Stomach (tissue), 19 donors: ENCODE measurements at places on chromosomes 11 and 22.

DNA sequence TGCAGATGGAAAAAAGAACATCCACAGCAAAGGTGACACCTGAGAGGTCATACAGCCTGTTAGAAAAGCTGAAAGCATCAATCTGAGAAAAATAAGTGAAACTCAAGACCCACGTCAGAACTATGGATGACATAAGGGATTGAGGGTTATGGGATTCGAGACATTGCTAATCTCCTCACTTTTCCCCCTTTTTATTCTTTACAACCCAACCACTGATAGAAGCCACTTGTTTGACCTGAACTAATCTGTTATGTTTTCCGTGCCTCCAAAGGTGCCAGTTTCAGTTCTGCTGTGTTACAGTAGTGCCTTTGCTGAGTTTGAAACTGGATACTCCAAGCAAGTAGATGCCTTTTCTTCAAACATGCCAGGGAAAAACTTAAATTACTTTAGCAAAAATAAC, 16.9 kb upstream of the SESN3 start:
- no peak for DNase-seq

GRCh38 chr11:1878137-1879031, 13.3 kb downstream of the PRR33 start:
- DNase-seq, result peak; percentile 82

DNA sequence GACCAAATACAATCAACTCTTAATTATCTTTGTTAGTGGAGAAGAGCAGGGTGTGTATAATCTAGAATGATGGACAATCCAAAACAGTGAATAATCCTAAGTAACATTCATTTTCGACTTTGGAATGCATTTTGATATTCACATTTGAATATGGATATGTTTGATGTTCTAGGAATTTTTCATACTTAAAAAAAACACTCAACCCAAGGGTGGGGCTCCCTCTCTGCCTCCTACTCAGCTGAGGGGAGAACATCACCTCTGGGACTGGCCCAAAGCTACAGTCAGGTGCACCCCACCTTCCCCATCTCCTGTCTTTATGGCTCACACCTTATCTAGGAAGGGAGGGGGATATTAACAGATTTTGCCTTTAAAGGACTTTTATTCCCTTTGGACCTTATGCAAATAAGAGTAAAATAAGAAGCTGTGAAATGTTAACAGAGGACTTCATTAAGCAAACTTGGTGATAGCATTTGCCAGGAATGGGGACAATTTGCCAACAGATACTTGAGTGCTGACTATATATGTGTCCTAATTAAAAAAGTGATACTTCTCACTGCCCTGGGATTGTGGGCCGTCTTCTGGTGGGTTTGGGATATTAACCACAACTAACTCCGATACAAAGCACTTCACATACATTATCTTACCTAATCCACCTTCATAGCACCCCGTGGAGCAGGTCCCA, 187.0 kb downstream of the ST3GAL4 start:
- no peak for DNase-seq

DNA sequence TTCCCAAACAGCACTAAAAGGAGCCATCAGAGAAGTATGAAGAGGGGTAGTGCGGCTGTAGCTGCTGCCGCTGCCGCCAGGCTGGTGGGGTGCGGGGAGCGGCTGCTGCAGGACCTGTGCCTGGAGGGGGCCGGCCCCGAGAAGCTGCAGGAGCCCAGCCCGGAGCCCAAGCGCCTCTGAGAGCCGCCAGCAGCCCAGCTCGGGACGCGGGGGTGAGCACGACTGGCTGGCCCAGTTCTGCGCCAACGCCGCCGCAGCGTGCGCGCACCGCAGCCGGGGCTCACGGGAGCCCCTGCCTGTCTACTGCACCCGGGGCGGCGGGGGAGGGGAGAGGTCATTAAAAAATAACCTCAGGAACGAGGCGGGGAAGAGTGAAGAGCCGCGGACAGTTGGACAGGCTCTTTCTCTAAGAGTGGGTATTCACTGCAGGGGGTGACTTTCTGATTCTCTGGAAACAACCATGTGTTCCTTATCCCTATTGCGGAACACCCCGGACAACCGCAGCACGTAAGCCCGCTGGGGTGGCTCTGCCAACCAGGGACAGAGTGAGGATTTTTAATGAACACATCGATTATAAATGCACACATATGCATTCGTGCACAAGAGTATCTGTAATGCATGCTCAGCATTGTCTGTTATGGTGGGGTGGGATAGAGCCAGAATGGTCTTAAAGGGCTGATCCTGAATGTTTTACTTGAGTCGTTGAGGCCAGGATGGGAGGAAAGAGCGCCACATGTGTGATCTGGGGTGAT, 453 bp downstream of the GAS2 start:
- DNase-seq, result peak; percentile 85

DNA sequence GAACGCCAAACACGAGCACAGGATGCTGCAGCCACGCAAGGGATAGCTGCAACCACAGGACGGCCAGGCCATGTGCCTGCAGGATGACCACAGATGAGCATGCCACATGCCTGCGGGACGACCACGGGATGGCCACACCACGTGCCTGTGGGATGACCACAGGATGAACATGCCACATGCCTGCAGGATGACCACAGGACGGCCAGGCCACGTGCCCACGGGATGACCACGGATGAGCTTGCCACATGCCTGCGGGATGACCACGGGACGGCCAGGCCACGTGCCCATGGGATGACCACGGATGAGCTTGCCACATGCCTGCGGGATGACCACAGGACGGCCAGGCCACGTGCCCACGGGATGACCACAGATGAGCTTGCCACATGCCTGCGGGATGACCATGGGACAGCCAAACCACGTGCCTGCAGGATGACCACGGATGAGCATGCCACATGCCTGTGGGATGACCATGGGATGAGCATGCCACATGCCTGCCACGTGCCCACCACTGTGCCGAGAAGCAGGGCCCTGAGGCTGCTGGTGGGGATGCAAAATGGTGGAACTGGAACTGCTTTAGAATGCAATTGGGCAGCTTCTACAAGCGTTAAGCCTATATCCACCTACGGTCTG, 12.8 kb upstream of the MOB2 start:
- DNase-seq, result no peak

DNA sequence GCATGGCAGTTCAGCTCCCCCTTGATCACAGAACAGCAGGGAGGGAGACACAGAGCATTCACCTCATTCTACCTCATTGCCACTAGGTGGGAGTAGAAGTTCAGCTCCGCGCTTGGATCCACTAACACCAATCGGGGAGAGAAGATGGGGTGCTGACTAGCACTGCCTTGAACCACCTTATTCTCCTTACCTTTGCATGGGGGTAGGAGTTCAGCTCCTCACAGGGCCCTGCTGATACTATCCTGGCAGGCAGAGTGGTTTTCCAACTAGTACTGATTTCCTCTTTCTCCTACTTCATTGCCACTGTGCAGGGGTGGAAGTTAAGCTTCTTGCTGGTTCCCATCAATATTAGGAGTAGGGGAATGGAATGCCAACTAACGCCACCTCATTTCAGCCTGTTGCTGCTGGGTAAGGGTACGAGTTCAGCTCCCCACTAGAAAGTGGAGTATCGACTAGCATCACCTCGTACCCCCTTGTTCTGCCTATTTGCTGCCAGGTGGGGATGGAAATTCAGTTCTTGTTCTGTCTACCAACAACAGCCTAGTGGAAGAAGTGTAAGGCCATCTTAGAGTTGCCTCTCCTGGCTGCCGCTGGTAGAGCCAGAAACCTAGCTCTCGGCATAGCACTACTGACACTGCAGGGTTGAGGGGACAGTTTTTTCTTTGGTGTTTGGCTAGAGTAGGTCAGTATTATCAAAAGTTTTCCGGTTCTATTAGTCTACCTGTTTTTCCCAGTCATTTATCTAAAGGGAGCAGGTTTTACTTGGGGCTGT, 550.9 kb upstream of the CCDC90B start:
- peak; percentile 81 for DNase-seq

- peak; percentile 77 for DNase-seq
Measured at GRCh38 chr22:23204541-23205157, 24.3 kb downstream of the BCR start.

DNA sequence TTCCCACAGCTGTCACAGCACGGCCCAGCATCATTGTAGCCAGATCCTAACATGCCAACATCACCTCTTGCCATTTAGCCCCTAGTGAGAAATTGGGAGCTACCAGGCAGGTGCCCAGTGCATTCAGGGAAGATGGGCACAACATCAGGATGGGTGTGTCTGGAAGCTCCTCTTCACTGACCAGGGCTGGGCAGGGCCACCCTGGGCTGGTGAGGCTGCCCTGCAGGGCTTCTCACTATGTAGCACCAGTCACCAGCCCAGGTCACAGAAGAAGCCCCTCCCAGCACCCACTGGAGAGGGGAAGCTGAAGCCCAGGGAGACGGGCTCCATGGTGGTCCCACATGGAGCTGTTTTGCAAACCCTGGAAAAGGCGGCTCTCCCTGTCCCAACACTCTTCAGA, 13.9 kb downstream of the ZNF74 start:
- no peak for DNase-seq

DNA sequence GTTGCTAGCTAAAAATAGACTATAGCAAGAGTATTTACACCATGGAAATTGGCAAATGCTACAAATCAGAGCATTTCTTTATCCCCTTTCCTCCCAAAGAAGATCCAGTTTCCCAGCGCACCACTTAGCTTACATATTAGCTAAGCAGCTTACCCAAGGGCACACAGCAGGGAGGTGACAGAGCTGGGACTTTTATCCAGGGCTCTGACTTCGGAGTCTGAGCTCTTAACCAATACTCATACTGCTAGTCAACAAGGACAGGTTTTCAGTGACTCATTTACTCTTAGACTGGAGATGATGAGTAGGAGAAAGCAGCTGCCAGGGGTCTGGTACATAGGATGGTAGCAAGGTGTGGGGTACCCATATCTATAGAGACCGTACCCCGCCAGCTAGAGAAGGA, 38.4 kb downstream of the NAV2 start:
- no peak for DNase-seq

DNA sequence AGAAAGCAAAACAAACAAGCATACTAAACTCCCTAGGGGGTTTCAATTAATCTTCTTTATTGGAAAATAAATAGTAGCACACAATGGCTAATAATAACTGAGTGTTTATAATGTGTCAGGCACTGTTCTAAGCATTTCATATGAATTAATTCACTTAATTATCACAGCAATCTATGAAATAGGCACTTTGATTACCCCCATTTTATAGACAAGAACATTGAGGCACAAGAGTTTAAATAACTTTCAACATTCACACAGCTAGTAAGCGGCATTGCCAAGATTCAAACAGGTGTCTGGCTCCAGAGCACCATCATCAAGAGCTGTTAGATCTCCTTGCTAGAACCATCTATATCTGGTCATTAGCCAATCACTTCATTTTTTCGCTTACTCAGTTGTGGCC, 43.1 kb downstream of the PRCP start:
- DNase-seq, result no peak

DNA sequence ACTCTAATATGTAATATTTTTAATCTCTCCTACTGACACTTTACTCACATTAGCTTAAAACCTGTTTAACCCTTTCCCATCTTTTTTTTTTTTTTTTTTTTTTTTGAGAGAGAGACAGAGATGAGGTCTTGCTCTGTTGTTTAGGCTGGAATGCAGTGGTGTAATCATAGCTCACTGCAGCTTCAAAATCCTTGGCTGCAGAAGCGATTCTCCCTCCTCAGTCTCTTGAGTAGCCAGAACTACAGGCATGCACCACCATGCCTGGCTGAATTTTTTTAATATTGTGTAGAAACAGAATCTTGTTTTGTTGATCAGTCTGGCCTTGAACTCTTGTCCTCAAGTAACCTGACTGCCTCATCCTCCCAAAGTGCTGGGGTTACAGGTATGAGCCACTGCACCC, 37.3 kb downstream of the PAMR1 start:
- no peak for DNase-seq

- no peak for DNase-seq
Measured at GRCh38 chr11:104738208-104738607, 160.1 kb downstream of the CASP12 start.

GRCh38 chr11:41133023-41133422, 326.4 kb downstream of the LRRC4C start:
- DNase-seq, result no peak

DNA sequence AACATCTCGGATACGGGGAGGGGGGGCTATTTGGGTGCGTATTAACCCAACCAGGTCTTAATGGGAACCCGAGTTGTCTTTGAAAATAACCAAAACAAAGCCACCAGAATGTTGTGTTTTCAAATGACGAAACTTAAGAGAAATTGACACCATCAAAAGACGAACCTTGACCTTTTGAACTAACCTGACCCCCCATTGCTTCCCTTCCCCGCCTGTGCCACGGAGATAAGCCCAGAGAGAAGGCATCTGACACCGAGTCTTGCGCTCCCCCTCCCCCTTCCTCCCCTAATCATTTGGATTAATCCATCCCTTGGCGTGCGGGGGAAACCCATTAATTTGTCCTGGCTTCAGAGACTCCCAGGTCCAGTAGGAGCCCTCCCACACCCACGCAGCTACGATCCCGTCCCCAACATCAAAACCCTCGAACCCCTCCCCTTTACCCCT, 4.5 kb upstream of the GCAT start:
- DNase-seq, result no peak

GRCh38 chr11:34546511-34547209, 33.1 kb upstream of the ELF5 start:
- DNase-seq, result no peak

DNA sequence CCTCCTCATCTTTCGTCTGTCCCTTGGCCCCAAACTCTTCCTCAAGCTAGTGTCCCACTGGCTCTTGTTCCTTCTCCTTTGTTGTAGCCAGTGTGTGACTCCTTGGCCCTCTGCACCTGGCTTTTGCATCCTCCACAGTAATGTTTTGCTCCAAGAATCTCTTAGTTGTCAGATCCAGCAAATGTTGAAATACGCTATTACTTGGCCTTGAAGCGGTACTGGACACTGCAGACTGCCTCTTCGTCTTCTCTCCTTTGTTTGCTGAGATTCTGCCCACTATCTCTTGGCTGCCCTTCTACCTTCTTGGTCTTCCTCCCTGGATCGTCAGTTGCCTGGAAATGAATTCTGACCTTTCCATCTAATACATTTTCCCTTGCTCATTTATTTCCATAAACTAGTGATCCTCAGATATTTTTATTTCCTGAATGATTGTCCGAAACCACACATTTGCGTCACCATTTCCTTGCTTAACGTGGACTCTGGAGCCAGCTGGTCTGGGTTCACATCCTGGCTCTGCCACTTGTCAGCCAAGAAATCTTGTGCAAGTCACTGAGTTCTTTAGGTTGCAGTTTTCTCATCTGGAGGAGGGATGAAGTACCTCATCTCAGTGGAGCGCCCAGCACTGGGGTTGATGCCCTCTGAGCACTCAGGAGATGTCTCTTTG, 113.6 kb downstream of the LDLRAD3 start:
- DNase-seq, result no peak

GRCh38 chr11:32400196-32400595, 35.1 kb downstream of the WT1 start:
- DNase-seq, result no peak

- no peak for DNase-seq
Measured at GRCh38 chr22:49286181-49286760, 541.4 kb downstream of the BRD1 start.
